Esophagus squamous epithelium (tissue), 5 donors: ENCODE measurements at places on chromosomes 4 and X. TPM values are rescaled to one million over a fixed set of nuclear protein-coding genes. Genes with fewer than 3 reads are reported as not detected.

GRCh38 chr4:54585321-54586000 lies 72.3 kb upstream of the KIT start:
- no peaks in the 10 kb centered on the region for H3K36me3 ChIP-seq
- no peak overlapping the region for H3K27ac ChIP-seq
- DNase-seq = no peak
- H3K4me1 ChIP-seq = no peaks in the 10 kb centered on the region

GRCh38 chrX:119374736-119375135 lies 24.4 kb upstream of the SLC25A43 start:
- no peaks in the 10 kb centered on the region for H3K4me1 ChIP-seq
- no peak overlapping the region for H3K4me3 ChIP-seq
- H3K36me3 ChIP-seq = no peaks in the 10 kb centered on the region

GRCh38 chr4:40234519-40235039 lies 37.7 kb downstream of the RHOH start:
- DNase-seq = no peak
- H3K36me3 ChIP-seq = no peaks in the 10 kb centered on the region
- H3K4me3 ChIP-seq = no peak overlapping the region
- H3K27me3 ChIP-seq = no peaks in the 10 kb centered on the region
- H3K27ac ChIP-seq = no peak overlapping the region

- no peak for DNase-seq
- no peak overlapping the region for H3K27ac ChIP-seq
- H3K4me3 ChIP-seq = no peak overlapping the region
- no peaks in the 10 kb centered on the region for H3K36me3 ChIP-seq
Observed at GRCh38 chr4:26984896-26985295, 124.3 kb downstream of the STIM2 start.

SMARCA1 gene
- 4.5 TPM for total RNA-seq

DNA sequence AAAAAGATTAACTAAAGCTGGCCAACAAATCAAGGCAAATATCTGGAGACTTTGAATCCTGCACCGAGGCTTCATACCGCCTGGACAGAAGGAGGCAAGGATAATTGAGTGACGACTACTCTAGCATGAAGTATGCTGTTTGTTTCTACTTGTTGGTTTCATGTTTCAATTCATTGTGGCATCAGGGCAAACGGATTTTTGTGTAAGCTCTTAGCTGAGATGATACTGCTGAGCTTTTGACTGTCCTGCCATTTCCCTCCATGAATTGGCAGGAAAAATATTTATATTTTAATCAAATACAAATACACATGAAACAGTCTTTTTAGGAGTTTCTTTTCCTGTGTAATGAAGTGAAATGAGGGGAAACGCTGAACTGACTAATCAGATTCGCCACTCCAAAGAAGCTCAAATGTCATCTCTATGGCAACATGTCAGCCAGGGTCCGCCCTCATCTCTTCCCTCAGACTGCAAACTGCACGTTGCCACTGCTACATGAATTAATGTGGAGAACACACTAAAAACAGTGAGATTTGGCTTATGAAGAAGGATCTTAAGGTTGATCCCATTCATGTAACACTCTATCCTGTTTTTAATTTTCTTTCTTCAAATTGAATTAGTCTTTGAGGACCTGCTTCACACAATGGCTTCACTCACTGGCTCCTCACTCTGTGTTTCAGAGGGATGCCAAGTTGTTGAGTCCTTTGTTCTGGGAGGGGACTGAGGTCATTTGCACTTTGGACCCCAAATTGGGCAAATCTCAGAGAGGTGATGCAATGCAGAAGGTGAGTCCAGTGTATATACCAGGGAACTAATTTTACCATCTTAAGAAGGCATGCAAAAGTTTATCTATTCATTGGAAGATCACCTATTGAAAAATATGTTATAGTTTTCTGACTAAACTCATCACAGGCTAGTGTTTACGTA lies 149.6 kb upstream of the MID1 start:
- H3K4me1 ChIP-seq = no peaks in the 10 kb centered on the region
- no peaks in the 10 kb centered on the region for H3K36me3 ChIP-seq
- no peak for DNase-seq
- H3K4me3 ChIP-seq = no peak overlapping the region
- no peaks in the 10 kb centered on the region for H3K27me3 ChIP-seq

FIP1L1 gene
- 46.0 TPM for total RNA-seq

DNA sequence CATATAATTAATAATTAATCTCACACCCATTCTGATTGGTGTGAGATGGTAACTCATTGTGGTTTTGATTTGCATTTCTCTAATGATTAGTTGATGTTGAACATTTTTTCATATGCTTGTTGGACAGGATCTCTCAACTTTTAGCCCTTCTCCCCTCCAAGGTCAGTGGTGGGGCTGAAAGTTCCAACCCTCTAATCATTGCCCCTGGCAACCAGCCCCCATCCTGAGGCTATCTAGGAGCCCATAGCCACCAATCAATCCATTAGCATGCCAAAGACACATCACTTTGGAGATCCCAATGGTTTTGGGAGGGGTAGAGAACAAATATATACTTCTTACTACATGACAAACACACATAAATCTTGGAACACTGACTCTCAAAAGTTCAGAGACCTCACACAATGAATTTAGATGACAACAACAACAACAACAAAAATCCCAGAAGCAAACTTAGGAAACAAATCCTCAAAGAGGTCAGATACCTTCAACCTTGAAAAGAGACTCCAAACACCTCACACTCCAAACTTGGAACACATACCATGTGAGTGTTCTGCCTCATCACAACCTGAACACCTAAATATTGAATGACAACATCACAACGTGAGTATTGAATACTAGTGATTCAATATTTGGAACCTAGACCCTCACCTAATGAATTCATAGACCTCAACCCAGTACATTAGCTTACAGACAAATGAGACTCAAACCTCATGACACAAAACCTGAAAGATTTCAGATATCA lies 19.0 kb upstream of the PAGE4 start:
- H3K27me3 ChIP-seq = no peaks in the 10 kb centered on the region
- H3K36me3 ChIP-seq = no peaks in the 10 kb centered on the region
- no peak for DNase-seq
- H3K27ac ChIP-seq = no peak overlapping the region

DNA sequence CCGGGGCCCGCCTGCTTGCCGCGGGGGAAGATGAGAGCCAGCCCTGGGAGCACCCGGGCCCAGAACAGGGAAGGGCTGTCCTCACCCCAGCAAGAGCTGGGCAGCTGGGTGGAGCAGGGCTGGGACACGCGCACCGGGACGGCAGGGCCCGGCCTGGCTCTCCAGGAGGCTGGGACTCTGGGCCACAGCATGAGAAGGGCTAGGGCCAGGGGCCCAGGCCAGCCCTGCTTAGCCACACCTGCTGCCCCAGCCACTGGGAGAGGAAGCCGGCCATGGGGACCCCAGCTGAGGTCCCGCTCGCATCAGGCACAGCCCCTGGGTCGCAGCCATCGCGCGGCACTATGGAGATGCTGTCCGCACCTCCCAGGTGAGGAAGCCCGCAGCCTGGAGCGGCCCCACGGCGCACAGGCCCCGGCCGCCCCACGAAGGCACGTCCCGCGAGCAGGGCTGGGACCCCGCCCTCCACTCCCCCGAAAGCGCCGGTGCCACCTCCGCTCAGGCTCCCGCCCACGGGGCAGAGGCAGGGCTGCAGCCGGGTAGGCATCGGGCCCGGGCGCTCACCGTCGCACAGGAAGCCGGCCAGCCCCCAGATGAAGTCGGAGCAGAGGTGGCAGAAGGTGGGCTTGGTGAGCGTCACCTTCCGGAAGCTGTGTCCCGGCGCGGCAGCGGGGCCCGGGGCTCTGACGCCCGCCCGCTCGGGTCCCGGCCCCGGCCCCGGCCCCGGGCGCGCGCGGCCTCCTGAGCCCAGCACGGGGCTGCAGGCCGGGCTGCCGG lies 531 bp downstream of the DGKQ start:
- DNase-seq = no peak
- no peaks in the 10 kb centered on the region for H3K36me3 ChIP-seq
- peak overlapping the region; percentile 95 for H3K4me3 ChIP-seq
- H3K27ac ChIP-seq = peak overlapping the region; percentile 36

SSX2B gene
- not detected for total RNA-seq

DMRTC1 gene
- total RNA-seq = not detected

S100P gene
- 65.8 TPM for total RNA-seq

FAM149A gene
- 5.8 TPM for total RNA-seq

GRCh38 chr4:39527296-39528060 lies at the start of gene UGDH:
TSS of gene UGDH (minus strand) at chr4:39527439. CDS start at chr4:39521512, 5,927 bp downstream.
- peaks cover 4% of the 10 kb centered on the region for H3K4me1 ChIP-seq
- peak; percentile 71 for DNase-seq
- peak within 1 kb of the TSS; percentile 88 for H3K4me3 ChIP-seq
- H3K27ac ChIP-seq = peak within 1 kb of the TSS; percentile 98

DNA sequence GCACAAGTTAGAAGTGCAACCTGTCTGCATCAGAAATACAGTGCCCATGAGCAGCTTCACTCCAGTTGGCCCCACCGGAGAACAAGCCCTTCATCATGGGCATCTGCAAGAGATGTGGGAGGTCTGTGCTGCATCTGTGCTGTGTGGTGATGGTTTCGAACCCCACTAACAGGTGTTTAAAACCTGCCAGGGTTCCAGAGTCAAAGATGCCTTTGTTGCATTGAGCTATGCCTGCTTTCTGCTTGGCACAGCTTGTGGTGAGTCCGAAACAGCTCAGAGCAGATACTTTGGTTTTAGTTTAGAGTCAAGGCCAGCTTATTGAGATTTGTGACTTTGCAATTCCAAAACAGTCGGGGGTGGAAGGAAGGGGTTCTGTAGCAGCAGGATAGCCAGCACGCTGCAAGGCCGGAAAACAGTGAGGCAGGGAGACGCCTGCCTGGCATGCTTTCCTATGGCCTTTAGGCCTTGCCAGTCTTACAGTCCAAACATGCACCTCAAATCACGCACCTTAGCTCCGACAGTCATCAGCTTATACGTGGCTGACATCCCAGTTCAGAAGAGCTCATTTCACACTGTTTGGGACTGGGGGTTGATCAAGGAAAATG lies 21.8 kb downstream of the MAGEA9 start:
- H3K27me3 ChIP-seq = no peaks in the 10 kb centered on the region
- DNase-seq = no peak
- H3K36me3 ChIP-seq = no peaks in the 10 kb centered on the region
- no peak overlapping the region for H3K27ac ChIP-seq
- no peaks in the 10 kb centered on the region for H3K4me1 ChIP-seq

DNA sequence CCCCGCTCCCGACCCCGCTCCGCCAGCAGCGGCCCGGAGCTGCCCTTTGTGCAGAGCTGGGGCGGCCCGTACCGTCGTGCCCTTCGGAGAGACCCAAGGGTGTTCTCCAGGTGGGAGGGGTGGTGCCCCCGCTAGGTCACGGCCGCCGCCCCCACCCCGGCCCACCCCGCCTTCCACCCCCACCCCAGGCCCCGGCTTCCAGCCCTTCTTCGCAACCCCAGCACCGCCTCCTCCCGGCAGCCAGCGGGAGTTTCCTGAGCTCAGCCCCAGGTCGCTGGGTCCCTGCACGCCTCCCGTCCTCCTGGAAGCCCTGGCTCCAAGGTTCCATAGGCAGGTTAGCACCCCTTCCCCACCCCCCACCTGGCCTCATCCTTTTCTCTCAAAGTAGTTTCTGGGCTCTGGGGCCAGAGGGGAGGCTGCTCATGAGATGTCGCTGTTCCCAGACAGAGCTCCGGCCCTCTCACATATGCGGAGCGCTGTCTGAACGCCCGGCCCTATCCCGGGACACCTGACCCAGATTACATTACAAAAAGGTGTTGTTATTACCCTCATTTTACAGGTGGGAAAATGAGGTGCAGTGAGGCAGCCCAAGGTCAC lies 25.2 kb upstream of the FGFR3 start:
- DNase-seq = no peak
- H3K27ac ChIP-seq = peak overlapping the region; percentile 76
- H3K4me1 ChIP-seq = peaks cover 78% of the 10 kb centered on the region
- peak overlapping the region; percentile 25 for H3K4me3 ChIP-seq
- H3K27me3 ChIP-seq = no peaks in the 10 kb centered on the region

DNA sequence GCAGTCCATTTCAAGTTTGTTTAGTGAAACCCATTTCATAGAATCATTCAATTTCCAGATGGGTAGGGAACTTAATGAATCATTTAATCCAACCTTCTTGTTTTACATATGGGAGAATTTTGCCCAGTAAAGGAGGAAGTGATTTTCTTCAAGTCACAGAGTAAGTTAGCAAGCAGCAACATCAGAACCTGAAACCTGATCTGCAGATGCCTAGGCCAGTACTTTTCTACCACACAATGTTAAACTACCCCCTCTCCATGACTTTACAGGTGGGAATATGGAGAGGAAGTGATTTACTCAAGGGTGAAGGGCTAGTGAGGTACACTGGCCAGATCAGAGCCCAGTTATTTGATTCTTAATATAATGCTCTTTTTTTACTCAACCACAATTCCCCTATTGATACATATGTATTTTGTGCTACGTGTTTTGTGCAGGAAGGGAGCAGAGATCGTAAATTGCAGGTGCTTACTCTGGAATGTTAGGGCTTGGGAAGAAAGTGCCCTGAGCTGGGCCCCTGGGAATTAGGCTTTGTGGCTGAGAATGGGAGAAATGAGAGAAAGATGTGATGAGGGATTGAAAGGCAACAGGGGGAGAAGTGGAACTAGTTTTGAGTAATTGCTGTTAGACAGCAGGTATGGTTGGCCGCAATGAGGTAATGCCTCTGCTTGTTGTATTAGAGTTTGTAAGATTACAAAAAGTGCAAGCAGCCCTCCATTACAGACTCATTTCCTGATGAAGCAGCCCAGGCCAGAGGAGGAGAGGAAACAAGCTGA lies 6.8 kb downstream of the LHFPL1 start:
- no peak overlapping the region for H3K4me3 ChIP-seq
- H3K4me1 ChIP-seq = no peaks in the 10 kb centered on the region
- H3K27ac ChIP-seq = no peak overlapping the region
- no peaks in the 10 kb centered on the region for H3K27me3 ChIP-seq
- H3K36me3 ChIP-seq = no peaks in the 10 kb centered on the region
- DNase-seq = no peak

HERC6 gene
- total RNA-seq = 41.1 TPM

GRCh38 chr4:20512985-20513384 lies 187.3 kb upstream of the PACRGL start:
- no peaks in the 10 kb centered on the region for H3K4me1 ChIP-seq
- no peak overlapping the region for H3K27ac ChIP-seq
- DNase-seq = no peak
- no peak overlapping the region for H3K4me3 ChIP-seq
- no peaks in the 10 kb centered on the region for H3K27me3 ChIP-seq

DNA sequence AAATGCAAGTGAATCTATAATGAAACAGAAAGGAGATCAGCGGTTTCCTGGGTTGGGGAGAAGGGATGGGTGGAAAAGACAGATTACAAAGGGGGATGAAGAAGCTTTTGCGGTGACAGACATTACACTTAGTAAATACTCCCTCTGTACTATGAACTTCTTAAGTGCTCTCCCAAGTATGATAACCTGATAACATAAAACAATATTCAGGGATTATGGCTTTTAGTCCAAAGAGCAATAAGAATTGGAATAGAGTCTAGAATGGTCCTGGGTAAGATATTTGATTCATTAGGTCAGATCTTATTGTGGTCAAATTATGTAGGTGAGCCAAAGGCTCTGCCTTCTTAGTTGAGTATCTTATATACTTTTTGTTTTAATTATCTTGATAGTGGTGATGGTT lies 9.2 kb downstream of the LRRC66 start:
- no peaks in the 10 kb centered on the region for H3K27me3 ChIP-seq
- DNase-seq = no peak
- no peaks in the 10 kb centered on the region for H3K4me1 ChIP-seq
